ENCODE measurements at places on chromosomes 2 and 18.

GRCh38 chr2:42298132-42298531, 62.9 kb downstream of the COX7A2L start:
- no peak for DNase-seq

GRCh38 chr2:107393516-107393915, 433.2 kb upstream of the RGPD4 start:
- DNase-seq = no peak

DNA sequence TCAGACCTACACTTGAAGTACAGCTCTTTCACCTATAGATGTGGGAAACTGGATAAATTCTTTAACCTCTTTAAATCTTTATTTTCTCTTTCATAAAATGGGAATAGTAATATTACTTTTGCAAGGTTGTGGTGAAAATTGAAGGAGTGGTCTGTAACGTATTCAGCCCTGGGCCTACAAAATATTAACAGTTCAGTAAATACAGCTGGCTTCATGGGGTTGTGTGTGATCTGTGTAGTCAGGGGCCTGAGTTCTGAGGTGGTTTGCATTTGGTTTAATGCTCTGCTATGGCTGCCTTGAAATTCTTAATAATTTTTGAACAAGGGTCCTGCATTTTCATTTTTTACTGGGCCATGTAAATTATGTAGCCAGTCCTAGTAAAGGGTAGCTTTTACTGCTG, 16.8 kb upstream of the EML6 start:
- no peak for DNase-seq

GRCh38 chr18:11849841-11850634, 1.2 kb upstream of the CHMP1B start:
- no peak for DNase-seq

DNA sequence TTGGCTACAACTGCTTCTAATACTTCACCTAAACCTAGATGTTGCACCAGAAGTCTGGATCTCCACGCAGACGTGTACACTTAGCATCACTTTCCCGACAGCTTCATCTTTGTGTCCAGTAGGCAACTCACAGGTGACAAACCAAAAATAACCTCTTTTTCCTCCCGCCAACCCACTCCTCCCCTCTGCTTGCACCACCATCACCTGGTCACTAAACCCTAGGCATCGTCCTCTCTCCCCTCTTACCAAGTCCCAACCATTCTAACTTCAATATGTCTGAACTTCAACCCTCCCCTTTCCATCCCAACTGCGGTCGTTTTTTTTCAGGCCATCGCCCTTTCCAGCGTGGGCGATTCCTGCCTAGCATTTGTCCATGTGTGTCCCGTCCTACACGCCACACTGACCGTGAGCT, 413 bp upstream of the CHMP3 start:
- no peak for DNase-seq

- no peak for DNase-seq
Observed at GRCh38 chr18:24685254-24685959, 225.0 kb downstream of the HRH4 start.

DNA sequence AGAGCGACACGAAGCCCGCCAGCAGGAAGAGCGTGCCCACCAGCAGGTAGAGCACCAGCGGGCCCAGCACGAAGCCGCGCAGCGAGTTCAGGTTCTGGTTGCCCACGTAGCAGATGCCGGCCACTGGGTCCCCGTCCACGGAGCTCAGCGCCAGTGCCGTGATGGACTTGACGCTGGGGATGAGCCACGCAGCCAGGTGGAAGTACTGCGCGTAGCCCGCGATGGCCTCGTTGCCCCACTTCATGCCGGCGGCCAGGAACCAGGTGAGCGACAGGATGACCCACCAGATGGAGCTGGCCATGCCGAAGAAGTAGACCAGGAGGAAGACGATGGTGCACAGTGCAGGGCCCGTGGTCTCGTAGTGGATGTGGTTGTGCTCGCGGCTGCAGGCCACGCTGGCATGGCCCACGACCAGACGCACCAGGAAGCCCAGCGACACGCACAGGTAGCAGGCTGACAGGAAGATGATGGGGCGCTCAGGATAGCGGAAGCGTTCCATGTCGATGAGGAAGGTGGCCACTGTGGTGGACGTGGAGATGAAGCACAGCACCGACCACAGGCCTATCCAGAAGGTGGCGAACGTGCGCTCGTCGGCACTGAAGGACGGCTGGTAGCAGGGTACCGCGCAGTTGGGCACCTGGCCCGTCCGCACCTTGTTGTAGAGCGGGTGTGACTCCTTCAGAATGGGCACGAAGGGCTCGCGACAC, 2.1 kb downstream of the FZD5 start:
- DNase-seq = no peak

GRCh38 chr2:48471048-48471474, 58.9 kb upstream of the STON1 start:
- no peak for DNase-seq

- no peak for DNase-seq
Observed at GRCh38 chr2:46184794-46185583, 112.2 kb upstream of the EPAS1 start.

GRCh38 chr2:25294573-25295462, 46.9 kb downstream of the DNMT3A start:
- no peak for DNase-seq

DNA sequence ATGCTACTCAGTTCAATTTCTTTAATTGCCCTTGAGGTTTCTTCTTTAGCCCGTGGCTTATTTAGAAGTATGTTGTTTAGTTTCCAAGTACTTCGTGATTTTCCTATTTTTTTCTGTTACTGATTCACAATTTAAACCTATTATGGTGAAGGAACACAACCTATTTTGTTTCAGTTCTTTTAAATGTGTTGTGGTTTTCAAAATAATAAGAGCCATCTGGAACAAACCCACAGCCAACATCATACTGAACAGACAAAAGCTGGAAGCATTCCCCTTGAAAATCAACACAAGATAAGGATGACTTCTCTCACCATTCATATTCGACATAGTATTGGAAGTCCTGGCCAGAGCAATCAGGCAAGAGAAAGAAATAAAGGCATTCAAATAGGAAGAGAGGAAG, 155.2 kb downstream of the GALNT1 start:
- DNase-seq = no peak

DNA sequence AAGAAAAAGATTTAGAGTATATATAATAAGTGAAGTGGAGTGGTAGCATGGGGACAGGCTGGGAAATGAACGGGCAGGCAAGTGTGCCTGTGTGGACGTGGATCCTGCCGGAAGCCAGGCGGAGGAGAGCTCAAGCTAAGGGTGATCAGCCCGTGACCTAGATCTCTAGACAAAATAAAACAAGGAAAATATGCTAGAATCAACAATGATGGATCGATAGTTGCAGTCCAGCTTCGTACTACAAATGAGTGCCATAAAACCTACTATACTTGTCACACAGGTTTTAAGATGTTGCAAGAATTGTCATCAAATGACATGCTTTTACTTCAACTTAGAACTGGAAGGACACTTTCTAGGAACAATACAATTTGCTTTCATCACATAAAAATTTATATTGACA, 8.5 kb downstream of the EIF2AK2 start:
- DNase-seq = no peak

DNA sequence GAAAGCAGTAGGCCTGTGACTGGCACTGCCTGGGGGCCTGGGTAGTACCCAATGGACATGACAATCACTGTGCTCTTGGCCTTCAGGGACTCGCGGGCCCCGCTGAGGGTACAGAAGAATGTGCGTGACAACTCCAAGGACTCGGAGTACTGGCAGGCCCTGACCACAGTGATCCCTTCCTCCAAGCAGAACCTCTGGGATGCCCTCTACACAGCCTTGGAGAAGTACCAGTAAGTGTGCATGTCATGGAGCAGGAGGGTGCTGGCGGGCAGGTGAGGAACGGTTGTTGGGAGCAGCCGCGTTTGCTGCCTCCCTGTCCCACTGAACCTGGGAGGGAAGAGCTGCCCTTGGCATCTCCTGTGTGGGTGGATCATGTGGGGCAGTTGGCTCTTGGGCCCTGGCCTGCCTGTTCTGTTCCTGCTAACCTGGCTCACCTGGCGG, 23.3 kb downstream of the OTOF start:
- DNase-seq = no peak

DNA sequence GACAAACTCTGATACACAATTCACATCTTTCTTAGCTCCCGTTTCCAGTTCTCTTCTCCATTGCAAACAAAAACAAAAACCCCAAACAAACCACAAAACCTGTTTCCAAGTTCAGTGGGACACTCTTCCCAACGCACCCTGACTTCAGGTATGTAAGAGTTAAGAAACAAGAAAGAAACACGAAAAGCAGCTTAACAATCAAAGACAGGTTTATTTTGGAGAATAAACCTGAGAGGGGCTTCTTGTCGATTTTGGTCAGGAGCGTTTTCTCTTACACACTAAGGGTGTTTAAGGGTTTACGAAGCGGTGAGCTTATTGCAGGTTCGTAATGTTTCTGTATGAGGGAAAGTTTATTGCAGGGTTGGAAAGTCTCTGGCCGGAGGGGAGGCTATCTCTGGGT, 905 bp upstream of the ATG16L1 start:
- DNase-seq = no peak

DNA sequence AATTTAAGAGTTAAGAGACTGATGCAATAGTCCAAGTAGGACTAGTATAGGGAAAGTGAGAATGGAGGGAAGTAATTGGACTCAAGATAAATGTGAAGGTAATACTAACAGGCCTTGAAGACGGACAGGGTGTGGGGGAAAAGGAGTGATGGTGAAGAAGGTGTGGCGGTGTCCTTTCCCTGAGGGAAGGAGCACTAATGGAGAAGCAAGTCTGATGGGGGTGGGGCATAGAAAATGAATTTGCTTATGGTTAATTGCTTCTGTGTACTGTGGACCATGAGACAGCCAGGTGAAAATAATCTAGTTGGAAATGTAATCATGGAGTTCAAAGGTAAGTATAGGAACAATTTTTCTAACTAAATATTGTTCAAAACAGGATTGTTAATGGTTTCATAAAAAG, 7.1 kb upstream of the TGOLN2 start:
- DNase-seq = no peak

GRCh38 chr18:6200204-6200774, 214.4 kb downstream of the L3MBTL4 start:
- no peak for DNase-seq

DNA sequence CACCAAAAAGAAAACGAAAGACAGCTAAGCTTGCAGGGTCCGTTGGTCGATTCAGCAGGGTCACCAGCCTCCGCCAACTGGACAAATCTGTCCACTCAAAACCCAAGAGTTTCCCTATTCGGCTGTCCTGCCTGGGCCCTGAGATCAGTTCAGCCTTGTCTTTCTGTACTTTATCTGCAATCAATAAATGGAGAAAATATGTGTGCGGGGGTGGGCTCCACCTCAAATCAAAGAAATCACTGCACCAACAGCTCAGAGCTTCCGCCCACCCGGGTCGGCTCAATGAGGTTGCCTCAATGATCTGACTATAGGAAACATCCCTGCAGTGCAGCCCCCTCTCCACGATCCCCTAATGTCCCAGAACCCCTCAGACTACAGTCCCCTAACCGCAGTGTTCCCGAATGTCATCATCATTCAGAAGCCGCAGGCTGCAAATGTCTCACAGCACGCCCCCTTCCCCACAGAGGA, 447 bp downstream of the GGCX start:
- DNase-seq = no peak

DNA sequence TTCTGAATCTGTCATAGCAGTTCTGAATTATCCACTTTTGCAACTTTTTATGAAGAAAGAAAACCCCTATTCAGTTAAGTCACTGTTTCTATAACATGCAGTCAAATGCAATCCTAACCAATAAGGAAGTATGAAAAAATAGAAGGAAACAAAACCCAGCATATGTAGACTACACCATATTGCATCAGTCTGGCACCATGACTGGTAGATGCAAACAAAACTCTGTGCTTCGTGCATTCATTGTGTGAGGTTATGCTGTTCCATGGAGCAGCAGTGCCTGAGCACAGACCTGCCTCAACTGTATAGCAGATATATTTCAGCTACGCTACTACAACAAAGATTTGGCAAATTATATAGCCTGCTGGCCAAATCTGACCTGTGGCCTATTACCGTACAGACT, 325.5 kb downstream of the LRP1B start:
- DNase-seq = no peak

GRCh38 chr2:143489145-143489544, 359.9 kb downstream of the ARHGAP15 start:
- DNase-seq = no peak

DNA sequence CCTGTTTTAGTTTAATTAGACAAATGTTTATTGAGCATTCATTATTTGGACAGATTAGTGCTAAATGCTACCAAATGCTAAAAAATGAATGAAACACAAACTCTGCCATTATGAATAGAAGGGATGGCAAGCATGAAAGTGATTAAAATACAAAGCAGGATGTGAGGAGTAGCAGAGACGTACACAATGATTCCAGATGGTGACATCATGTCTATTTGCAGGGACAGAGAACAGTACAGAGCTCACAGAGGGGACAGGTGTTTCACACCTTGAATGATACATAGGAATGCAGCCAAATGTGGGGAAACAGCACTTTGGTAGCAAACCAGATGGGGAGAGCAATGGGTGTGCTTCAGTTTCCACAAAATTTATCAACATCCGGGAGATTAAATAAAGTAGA, 76.3 kb downstream of the CD226 start:
- no peak for DNase-seq

DNA sequence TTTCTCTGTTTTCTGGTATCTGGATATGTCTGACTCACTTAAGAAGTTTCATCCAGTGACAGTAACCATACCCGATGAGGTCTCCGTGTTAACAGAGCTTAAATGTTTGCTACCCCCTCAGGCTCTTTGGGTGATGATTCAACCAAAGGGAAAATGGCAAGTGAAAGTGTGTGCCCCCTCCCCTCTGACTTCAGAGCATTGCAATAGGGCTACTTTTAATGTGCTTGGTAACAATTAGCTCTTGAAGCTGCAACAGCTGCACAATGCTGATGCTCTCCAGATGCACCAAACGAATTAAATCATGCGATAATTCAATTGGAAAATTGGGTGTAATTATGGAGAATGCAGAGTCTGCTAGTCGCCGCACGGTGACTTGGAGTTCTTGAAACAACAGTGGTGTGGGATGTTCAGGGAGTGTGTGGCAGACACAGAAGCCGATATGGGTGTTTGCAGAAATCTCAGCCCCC, 270.7 kb downstream of the ALK start:
- DNase-seq = no peak

DNA sequence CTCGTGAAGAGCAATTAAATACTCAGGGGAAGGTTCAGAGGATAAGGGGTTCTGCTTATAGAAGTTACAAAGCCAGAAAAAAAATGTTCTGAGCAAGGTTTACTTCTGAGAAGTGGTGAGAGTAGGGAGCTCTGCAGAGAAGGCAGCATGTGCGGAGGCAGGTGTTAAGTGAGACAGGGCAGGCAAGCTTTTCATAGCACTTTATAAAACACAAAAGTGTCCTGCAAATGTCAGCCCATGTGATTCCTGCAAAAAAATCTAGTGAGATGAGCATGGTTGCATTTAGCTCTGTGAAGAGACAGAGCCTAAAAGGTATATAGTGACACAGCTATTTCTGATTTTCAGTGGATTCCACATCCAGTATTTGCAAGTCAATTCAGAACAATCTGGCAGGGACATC, 223.8 kb upstream of the SYT4 start:
- no peak for DNase-seq

DNA sequence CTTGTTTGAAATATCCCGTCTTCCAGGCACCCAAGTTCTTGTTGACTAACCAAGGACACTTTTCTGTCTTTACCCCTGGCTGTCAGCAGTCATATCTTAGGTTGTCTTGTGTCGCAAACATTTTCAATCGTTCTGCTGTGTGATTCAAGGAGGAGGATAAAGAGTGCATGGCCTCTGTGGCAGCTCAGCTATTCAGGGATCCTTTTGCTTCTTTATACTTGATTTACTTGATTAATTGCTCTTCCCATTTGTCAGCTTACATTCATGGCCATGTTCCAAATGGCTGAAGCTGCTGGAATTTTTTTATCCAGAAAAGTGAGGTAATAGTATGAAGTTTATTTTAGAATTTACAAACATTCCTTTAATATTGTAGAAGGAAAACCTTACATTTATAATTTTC, 97.3 kb upstream of the FZD5 start:
- DNase-seq = no peak
